Right renal cortex interstitium (tissue), 3 donors: ENCODE measurements at places on chromosomes 12 and 14.

- DNase-seq: no peak
Measured at GRCh38 chr12:87511371-87511770, 517.8 kb downstream of the C12orf50 start.

GRCh38 chr12:60539592-60539991 is 943.8 kb downstream of the SLC16A7 start:
- no peak for DNase-seq

DNA sequence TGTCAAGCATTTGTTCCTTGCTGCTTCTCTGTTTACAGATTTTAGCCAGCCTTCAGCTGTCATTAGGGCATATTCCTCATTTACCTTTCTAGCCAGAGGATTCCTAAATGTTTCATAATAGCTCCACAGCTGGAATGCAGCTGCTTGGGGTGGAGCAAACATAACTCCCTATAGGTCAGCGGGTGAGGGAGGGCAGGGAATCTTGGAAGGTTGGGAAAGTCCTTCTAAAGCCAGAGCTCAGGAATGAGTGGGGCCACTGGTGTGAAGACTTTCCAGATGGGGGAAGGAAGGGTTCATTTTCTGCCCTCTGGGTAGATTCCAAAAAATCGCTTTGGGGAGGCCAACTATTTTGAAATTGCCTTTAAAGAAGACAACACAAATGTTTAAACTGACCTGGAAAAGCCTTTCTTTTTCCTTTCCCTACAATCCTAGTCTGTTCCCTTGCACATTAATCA is 16.3 kb upstream of the IRF2BPL start:
- no peak for DNase-seq

- no peak for DNase-seq
Measured at GRCh38 chr12:132395908-132396305, 66.5 kb upstream of the GALNT9 start.

DNA sequence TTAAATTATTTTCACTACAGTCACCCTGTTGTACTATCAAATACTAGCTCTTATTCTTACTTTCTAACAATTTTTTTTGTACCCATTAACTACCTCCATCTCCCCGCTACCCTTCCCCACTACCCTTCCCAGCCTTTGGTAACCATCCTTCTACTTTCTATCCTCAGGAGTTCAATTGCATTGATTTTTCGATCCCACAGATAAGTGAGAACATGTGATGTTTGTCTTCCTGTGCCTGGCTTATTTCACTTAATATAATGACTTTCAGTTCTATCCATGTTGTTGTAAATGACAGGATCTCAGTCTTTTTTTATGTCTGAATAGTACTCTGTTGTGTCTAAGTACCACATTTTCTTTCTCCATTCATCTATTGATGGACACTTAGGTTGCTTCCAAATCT is 117.8 kb downstream of the FIGNL2 start:
- DNase-seq: no peak

DNA sequence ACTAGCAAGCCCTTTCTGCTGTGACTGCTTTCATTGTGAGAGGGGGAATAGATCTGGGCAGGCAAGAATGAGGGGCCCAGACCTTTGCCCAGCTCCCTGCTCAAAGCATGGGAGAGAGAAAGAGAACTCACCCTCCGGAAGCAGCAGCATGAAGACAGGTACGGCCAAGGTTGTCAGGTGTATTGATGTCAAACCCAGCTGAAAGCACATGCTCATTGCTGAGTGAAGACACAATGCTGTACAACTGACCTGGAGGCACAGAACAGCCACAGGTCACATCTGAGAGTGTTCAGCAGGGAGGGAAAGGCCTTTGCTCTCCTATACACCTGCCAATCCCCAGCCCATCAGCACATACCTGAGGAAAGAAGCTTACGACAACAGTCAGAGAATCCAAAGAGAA is 5.5 kb downstream of the ANKRD52 start:
- no peak for DNase-seq

GRCh38 chr14:74784634-74785033 is 21.5 kb downstream of the YLPM1 start:
- DNase-seq: no peak

- DNase-seq: no peak
Measured at GRCh38 chr12:117361347-117361751, at the start of gene NOS1. Gene NOS1 (minus strand): TSS chr12:117361626. CDS start chr12:117331069, 30,557 bp downstream.
